ENCODE measurements at places on chromosomes 13 and 19.

DNA sequence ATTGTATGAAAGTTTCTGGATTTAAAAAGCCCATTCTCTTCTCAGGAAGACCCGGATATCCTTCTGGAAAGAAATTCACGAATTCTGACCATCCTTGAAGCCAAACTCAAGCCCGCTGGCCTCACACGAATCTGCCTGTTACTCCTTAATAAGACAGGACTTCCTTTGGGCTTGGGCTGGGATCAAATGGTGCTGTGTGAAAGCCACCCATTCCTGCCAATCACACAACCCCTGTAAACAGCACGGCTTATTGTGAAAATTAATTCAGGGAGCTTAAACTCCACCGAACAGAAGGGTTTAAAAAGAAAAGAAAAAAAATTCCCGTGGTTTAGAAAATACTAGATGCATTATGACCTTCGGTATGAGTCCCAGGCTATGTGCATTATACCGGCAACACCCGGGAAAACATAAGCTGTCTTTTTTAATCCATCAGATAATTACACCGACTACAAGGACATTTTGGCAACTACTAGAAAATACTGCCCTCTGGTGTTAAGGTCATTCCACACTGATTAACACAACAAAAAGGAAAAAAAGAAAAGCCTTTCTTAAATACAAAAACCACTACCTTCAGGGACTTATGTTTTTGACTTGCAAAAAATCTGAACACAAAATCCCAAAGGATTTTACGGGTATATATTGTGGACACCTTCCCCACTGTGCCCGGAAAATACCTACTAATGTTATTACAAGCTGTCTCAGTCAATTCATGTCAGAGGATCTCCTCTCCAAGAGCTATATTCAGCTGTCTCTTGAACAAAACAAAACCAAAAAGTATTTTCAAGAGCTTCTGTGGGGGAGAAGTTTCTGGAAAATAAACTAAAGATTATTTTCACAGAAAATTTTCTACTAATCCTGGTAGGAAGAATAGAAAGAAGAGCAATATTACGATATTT lies 76.0 kb upstream of the LSM14A start:
- peak; percentile 45 for DNase-seq

DNA sequence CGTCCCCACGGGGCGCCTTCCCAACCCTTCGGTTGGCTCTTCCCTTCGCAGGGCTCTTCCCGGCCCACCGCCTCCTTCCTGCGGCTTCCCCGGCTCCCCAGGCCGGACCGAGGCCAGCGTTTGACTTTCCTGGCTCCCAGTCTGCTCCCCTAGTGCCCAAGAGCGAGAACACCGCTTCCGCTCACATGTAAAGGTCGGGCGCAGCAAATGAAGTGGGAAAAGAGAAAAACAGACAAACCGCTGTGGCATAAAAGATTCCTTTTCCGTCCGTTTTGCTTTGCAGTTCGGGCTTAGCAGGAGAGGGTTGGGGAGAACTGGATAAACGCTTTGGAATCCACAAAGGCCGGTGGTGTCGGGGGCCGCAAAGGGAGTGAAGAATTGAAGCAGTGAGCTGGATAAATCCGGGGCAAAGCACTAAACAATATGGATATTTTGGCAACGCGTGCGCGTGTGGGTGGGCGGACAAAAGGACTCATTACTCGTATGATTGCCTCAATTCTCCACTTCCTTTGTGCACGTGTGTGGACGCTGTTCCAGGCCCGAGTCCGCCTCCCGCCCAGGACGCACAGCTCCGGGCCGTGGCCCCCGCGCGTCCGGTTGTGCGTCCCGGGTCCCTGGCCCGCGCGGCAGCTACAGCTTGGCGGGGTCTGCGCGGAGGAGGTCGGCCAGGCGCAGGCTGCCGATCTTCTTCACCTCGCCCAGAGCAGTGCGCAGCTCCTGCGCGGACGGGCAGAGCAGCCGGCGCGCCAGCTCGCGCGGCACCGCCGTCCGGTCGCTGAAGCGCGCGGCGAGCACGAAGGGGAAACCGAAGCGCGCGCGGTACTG lies 8.6 kb upstream of the CDX2 start:
- no peak for DNase-seq

- DNase-seq: no peak
Observed at GRCh38 chr19:10074153-10074552, 12.0 kb upstream of the SHFL start.

GRCh38 chr13:113598481-113598880 lies 13.9 kb downstream of the TFDP1 start:
- no peak for DNase-seq

- DNase-seq: no peak
Observed at GRCh38 chr19:5436948-5437306, 18.3 kb upstream of the ZNRF4 start.

GRCh38 chr19:50567882-50568727 lies at the start of gene LRRC4B:
LRRC4B (minus strand) TSS chr19:50568435; CDS start chr19:50548838, 19,597 bp downstream.
- DNase-seq: no peak

- DNase-seq: no peak
Observed at GRCh38 chr13:47774671-47774994, 226.4 kb downstream of the SUCLA2 start.

- DNase-seq: no peak
Observed at GRCh38 chr13:67620665-67621064, 390.5 kb upstream of the PCDH9 start.

DNA sequence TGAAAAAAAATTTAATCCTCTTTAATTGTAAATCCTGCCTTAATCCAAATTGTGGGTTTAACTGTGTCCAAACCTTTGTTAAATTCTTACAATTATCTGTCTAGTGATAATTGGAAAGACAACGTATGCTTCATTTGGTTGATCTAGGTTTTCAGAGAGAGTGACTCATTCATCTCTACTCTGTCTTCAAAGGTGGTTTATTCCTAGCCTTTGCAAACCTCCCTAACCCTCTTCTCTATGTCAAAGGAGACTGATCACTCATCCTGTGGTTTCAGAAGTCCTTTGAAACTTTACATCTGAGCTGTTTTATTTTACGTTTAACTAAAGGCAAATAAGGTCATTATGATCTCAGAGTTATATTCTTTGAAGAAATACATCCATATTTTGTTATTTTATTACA lies 8.8 kb upstream of the OXGR1 start:
- no peak for DNase-seq

DNA sequence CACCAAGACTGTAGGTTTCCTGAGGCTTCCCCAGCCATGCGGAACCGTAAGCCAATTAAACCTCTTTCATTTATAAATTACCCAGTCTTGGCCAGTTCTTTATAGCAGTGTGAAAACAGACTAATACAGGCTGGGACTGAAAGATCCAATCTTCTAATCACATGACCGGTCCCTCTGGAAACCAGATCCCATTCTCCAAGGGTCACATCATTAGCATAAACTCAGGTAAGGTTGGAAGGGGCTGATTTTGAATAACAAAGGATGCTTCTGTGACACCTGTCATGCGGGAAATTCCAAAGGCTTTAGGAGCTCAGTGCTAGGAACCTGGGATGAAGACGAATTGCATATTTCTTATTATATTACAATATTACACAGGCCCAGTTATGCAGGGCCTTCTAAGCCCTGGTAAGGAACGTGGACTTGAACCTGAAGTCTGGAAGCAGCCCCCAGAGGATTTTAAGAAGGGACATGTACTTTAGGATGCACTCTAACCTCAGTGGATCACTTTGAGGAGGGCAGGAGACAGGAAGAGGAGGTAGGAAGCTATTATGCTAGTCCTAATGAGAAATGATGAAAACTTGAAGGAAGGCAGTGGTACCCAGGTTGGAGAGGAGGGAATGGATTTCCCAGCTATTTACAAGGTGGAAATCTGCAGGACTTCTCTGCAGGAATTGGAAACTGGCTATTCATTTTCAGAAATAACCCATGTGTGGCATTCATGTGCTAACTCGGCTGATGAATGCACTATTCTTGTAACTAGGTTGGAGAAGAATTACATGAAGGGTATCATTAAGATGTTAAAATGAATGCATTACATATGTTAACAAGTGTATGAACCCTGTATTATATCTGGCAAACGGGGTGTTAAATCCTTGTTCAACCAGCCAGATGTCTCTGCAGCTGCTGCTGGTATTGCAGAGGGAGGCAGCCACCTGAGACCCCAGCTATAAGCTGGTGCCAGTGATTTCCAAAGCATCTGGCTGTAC lies 19.3 kb downstream of the TNFSF11 start:
- DNase-seq: no peak

DNA sequence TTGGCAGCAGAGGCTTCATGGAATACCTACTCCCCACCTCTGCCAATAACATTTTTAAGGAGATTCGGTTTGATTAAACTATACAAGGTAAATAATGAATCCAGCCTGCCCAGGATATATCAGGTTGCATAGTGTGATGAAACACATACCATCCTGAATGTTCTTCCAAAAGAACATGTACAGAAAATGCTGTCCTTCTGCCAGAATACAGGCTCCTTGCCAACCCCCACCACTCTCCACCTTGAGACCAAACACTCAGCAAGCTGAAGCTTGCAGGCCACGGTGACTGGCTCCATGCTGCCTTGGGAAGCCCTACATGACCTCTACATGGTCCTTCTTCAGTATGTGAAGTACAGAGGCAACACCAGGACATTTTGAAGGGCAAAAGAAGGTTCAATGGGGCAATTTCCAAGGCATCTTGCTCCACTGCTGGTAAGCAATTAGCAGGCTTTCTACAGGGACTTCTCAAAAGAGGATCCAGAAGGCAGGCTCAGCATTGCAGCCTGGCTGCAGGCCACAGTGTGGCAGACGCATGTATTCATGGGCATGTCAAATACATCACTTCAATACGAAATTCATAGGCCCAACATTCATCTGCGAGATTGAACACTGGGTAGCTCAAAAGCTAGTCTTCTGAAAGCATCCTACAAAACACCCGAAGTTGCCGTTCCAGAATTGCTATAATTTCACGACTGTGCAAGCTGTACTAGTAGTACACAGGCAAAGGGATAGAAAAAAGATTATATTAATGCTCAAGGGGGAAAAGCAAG lies 62.4 kb upstream of the SERP2 start:
- DNase-seq: no peak

GRCh38 chr13:40668335-40668734 lies 1.9 kb upstream of the FOXO1 start:
- DNase-seq: no peak

GRCh38 chr19:28258829-28259228 lies 954.1 kb downstream of the UQCRFS1 start:
- DNase-seq: no peak

- no peak for DNase-seq
Observed at GRCh38 chr19:42322305-42322704, 3.1 kb upstream of the MEGF8 start.

DNA sequence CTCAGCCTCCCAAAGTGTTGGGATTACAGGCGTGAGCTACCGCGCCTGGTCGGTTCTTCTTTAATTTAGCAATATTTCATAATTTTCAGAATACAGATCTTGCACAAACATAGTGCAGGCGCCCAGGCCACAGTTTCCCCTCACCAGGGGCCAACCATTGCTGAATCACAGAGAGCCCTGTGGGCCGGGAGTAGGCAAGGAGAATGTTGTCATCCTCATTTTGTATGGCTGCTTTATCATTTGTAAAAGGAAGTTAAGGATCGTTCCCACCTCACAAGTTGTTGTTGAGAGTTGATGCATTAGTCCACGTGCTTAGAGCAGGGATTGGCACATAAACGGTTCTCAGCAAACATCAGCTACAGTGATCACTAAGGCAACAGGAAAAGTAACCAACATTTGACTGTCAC lies 30.2 kb downstream of the MEIS3 start:
- no peak for DNase-seq

DNA sequence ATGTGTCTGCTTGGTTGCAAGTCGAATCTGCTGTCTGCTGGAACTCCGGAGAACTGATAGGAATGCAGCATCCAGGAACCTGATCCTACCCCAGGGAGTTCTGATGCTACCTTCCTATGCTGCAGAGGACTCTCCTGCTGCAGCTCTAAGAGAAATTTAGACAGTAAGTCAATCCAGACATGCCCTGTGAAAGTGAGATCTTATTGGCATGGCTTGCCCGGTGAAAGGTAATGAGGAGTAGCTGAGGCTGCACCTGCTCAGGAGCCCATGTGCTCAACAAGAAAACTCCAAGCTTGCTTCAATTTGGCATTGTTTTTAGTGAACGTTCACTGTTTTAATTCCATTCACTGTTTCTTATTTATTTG lies 217.3 kb upstream of the SERP2 start:
- no peak for DNase-seq

GRCh38 chr13:99375738-99376080 lies 68.5 kb upstream of the GPR183 start:
- no peak for DNase-seq

- no peak for DNase-seq
Observed at GRCh38 chr13:104204177-104204576, 1138.0 kb upstream of the SLC10A2 start.

GRCh38 chr19:8575467-8575997 lies 1.7 kb downstream of the MYO1F start:
- peak; percentile 35 for DNase-seq

DNA sequence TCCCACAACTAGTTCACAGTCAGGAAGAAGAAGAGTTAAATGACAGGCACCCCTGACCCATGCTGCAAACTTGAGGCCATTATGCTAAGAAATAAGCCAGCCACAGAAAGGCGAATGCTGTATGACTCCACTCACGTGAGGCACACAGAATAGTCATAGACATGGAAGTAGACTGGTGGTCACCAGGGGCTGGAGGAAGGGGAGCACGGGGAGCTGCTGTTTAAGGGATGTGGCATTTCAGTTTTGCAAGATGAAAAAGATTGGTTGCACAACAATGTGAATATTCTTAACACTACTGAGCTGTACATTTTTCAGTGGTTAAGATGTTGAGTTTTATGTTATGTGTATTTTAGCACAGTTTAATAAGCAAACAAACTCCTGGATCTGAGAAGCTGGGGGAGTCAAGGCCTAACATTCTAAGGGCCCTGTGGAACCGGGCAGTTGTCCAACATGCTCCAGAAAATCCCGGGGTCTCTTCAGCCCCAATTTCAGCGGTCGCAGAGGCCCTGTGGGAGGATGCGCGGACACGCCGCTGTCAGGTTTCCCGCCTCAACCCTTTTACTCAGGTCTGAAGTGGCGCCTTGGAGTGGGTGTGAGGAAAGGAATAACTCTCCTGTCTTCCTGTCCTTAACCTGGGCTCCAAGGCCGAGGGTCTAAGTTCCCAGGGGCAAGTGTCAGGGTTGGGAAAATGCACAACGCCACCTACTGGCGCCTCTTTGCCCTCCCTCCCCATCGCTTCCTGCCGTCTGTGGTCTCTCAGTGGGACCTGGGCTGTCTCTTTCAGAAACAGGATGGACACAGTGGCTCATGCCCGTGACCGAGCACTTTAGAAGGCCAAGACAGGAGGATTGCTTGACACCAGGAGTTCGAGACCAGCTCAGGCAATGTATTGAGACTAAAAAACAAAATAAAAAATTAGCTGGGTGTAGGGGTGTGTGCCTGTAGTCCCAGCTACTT lies 4.4 kb upstream of the TMEM272 start:
- no peak for DNase-seq
